ENCODE measurements at places on chromosomes 5 and 9.

GRCh38 chr5:36531401-36531800 is 75.0 kb upstream of the SLC1A3 start:
- DNase-seq, result no peak

GRCh38 chr5:121408778-121409177 is 442.9 kb upstream of the FTMT start:
- DNase-seq, result no peak

- DNase-seq, result no peak
Measured at GRCh38 chr5:65737842-65738241, 15.8 kb downstream of the NLN start.

GRCh38 chr9:110077925-110078324 is 130.0 kb downstream of the C9orf152 start:
- DNase-seq, result no peak

- DNase-seq, result no peak
Measured at GRCh38 chr5:167426501-167426900, 864.9 kb upstream of the WWC1 start.

DNA sequence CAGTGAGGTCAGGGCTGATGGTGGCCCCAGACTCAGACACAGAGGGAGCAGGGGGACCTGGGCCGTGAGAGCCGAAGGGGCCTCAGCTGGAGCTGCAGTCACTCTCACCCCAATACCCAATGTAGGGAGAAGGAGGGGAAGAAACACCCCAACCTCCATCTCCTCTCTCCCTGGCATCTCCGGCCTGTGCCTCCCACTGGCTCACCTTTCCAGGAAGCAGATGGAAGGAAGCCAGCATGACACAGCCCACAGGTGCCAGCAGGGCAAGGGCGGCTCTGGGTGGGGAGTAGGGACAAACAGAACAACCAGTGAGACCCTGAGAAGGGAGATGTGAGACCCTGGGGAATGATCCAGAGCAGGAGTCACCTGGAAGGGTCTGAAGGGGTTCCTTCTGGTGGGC is 3.0 kb upstream of the CRB2 start:
- no peak for DNase-seq

DNA sequence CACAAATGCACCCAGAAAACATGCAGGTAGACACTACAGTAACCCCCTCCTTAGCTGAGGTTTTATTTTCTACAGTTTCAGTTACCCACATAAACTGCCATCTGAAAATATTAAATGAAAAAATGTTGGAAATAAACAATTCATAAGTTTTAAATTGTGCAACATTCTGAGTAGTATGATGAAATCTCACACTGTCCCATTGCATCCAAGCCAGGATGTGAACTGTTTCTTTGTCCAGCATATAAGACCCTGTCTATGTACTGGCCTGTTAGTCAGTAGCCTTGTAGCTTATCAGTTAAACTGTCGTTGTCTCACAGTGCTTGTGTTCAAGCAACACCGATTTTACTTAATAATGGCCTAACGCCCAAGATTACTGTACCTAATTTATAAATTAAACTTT is 630.5 kb downstream of the ANXA1 start:
- DNase-seq, result no peak

- DNase-seq, result no peak
Measured at GRCh38 chr9:121927636-121928035, 165.5 kb downstream of the TTLL11 start.

DNA sequence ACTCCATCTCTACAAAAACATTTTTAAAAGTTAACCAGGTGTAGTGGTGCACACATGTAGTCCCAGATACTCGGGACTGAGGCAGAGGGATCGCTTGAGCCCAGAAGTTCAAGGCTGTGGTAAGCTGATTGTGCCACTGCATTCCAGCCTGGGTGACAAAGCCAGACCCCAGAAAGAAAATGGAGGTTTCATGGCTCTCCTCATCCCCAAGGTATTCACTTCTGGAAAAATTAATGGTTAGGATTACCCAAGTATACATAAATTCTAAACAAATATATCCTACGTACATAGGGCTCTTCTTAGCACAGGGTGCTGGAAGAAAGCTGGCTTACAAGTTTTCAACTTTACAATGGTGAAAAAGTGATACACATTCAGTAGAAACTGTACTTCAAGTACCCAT is 18.6 kb upstream of the RECK start:
- DNase-seq, result no peak

- no peak for DNase-seq
Measured at GRCh38 chr9:18941060-18941740, 91.8 kb downstream of the SAXO1 start.

DNA sequence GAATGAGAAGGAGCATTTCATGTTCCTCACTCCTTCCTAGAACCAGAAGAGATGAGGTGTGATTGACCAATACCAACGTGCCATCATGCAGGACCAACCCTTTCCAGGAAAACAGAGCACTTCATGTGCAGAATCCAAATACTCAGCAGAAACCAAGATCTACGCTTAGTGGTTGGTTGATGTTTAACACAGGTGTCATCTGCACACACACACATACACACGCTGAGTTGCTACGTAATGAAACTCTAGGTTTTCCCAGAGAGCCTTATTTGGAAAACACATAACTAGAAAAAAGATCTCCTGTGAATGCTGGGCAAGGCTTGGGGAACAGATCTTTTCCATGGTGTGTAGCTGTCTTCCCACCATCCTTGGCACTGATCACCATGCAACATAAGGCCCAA is 21.1 kb upstream of the ZNF622 start:
- DNase-seq, result no peak

GRCh38 chr9:116646661-116647514 is 40.2 kb upstream of the TRIM32 start:
- no peak for DNase-seq

DNA sequence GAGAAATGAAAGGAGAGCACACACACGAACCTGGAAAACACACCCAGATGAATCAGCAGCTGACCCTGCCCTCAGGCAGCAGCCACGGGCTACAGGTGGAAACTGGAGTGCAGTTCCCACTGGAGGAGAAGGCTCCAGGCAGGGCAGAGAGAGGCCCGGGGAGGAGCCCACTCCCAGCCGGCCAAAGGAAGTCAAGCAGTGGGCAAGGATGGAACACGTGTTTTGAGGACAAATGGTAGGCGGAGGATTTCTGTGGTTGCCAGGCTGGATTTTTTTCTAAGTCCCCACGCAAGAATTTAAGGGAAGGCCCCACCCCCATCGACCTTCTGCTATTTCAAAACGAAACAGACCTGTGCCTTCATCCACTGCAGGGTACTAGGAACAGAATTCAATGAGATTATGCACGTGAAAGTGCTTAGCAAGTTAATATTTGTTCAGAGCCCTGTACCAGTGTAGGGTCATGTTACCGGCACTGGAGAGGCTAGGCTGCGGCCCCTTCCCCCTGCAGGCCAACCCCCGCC is 6.8 kb downstream of the EPB41L4B start:
- DNase-seq, result no peak

DNA sequence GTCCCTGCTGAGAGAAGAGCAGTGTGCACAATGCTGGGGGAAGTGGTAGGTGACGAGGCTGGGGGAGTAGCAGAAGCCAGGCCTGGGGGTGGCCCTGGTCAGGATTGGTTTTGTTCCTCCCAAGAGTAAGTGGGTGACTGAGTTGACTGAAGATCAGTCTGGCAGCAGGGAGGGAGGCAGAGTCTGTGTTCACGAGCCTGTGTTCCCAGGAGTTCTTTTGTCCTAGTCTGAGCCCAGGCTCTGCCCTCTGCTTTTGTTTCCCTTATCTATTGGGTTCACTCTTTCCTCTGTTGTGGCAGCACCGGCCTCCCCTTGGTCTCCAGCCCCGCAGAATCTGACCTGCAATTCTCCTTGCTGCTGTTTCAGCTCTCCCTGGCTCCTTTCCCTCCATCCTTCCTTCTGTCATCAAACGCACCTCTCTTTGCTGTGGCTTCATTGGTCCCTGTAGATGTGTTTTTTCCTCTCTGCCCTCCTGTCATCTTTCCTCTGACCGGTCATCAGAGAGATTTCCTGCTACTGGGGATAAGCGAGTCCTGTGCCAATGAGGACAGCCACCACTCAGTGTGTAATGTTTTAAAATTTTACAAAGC is 607.4 kb downstream of the KIF4B start:
- DNase-seq, result no peak

- no peak for DNase-seq
Measured at GRCh38 chr9:12351293-12352044, 341.7 kb upstream of the TYRP1 start.

DNA sequence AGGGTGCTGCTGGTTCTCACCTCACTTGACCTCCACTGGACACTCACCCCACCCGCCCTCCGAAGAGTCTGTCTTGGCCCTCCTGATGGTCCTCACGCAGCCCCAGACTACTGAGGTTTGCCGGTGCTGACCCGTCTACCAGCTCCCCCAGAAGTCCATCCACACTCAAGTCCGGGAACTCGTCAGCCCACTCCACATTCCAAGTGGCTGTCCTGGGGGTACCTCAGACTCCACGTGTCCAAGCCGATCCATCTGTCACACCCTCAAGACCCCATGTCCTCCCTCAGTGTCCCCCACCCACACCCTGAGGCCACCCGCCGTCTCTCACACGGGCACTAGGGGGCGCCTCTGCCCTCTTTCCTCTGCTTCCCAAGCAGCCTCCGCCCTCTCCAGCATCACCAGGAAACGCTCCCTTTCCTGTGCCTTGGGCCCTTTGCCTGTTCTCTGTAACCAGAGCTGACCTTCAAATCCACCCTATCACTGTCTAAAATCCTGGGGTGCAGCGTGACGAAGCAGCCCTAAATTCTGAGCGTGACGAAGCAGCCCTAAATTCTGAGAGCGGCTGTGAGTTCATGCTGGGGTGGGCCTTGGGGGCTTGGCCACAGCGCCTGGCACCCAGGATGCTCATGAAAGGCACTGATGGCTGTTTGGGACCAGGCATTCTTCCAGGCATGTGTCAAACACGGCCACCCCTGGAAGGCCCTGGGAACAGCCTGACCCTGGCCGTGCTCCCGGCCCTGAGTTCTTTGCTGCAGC is 95.7 kb downstream of the KCNT1 start:
- DNase-seq, result no peak

DNA sequence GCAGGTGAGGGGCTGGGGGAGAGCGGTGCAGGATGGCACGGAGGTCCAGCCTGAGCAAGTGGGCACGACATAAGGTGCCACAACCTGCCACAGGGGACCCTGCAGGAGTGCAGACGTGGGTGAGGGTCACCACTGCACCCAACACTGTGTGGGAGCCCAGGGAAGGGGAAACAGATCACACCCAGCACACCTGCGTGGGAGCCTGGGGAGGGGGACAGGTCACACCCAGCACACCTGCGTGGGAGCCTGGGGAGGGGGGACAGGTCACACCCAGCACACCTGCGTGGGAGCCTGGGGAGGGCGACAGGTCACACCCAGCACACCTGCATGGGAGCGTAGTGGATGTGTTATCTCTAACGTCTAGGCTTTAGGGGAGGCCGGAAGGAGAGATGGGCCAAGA is 47.4 kb upstream of the CLPTM1L start:
- DNase-seq, result no peak
